NCI-H1417 (cell line): ENCODE measurements at places on chromosomes 4 and X.

GRCh38 chr4:147768113-147768512 is 36.2 kb downstream of the ARHGAP10 start:
- DNase-seq, result no peak

- DNase-seq, result no peak
These were observed 20.5 kb downstream of the MND1 start for GRCh38 chr4:153365003-153365402.

GRCh38 chr4:124322234-124323065 is 390.1 kb downstream of the ANKRD50 start:
- no peak for DNase-seq

- peak; percentile 17 for DNase-seq
These were observed 69.0 kb upstream of the SPANXN1 start for GRCh38 chrX:145178268-145178667.

DNA sequence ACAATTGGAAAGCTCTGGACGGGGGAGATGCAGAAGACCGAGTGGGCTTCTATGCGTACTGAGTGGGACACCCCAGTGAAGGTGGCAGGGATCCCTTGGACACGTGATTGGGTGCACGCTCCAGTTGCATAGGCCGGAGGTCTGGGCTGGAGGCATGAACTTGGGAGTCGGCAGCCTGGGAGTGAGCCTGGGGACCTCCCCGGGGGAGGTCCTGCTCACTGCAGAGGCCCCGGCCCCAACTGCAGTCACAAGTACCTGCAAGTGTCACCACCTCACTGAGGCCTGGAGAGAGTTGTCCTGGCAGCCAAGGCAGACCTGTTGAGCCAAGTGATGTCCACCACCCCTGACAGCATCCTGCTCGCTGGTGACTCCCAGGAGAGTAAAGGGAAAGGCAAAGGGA is 49.3 kb upstream of the HMX1 start:
- DNase-seq, result no peak

GRCh38 chr4:122826079-122826527 is 528 bp upstream of the FGF2 start:
- no peak for DNase-seq
